ENCODE measurements at places on chromosomes 2 and 18. TPM values are rescaled to one million over a fixed set of nuclear protein-coding genes. Genes with fewer than 3 reads are reported as not detected.
A peak's percentile ranks its signal among the peaks of the same experiment; 100 is the strongest.

Gene AFF3
- 15.2 TPM for total RNA-seq

DNA sequence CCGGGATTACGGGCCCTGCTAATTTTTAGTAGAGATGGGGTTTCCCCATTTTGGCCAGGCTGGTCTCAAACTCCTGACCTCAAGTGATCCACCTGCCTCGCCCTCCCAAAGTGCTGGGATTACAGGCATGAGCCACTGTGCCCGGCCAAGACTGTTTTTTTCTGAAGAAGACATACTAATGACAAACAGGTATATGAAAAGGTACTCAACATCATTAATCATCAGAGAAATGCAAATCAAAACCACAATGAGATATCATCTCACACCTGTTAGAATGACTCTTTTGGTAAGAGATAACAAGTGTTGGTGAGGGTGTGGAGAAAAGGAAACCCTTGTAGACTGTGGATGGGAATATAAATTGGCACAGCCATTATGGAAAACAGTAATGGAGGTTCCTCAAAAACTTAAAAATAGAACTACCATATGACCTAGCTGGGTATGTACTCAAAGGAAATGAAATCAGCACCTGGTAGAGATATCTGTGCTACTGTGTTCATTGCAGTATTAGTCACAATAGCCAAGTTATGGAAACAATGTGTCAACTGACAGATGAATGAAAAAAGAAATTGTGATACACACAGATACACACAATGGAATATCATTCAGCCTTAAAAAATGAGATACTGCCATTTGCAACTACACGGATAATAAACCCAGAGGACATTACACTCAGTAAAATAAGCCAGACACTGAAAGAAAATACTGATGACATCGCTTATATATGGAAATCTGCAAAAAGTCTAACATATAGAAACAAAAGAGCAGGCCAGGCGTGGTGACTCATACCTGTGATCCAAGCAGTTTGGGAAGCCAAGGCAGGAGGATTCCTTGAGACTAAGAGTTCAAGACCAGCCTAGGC is 20.8 kb downstream of the SOS1 start:
- DNase-seq = no peak

Gene ALKAL2
- 11.2 TPM for total RNA-seq

Gene ICOS
- 1.5 TPM for total RNA-seq

DNA sequence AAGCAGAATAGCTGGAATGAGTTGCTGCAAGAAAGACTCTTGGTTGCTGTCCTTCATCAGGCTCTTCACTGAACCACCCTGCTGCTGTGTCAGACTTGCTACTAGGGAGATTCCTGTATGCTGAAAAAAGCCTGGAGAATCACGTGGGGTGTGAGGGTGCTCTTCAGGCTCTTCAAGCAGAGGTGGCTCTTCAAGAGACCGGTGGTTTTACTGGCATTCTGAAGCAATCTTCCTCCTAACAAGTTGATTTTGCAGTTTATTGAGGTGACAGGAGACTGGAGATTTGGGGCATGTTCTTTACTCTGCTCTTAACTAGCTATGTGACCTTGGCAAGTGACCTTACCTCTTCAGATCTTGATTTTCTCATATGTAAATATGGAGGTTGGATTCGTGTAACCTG is 14.1 kb downstream of the TMEM178A start:
- DNase-seq = no peak

GRCh38 chr18:26335156-26335555 is 108.9 kb downstream of the TAF4B start:
- DNase-seq = no peak

- DNase-seq = peak; percentile 90
These were observed 152.1 kb downstream of the PXDN start for GRCh38 chr2:1591978-1592907.

Gene CRYGC
- not detected for total RNA-seq

Gene LINC00305
- total RNA-seq = not detected

Gene GPBAR1
- 1.1 TPM for total RNA-seq

Gene ACADL
- total RNA-seq = 6.6 TPM

DNA sequence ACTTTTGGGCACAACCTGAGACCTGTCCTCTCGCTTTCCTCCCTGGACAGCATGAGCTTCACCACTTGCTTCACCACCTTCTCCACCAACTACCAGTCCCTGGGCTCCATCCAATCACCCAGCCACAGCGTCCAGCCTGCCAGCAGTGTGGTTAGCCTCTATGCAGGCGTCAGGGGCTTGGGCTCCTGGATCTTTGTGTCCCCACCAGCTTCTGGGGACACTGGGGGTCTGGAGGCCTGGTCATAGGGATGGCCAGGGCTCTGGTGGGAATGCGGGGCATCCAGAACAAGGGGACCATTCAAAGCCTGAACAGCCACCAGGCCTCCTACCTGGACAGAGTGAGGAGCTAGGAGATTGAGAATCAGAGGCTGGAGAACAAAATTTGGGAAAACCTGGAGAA is 44.2 kb upstream of the SLC4A10 start:
- no peak for DNase-seq

GRCh38 chr2:233824373-233824772 is 30.0 kb downstream of the HJURP start:
- DNase-seq = no peak

DNA sequence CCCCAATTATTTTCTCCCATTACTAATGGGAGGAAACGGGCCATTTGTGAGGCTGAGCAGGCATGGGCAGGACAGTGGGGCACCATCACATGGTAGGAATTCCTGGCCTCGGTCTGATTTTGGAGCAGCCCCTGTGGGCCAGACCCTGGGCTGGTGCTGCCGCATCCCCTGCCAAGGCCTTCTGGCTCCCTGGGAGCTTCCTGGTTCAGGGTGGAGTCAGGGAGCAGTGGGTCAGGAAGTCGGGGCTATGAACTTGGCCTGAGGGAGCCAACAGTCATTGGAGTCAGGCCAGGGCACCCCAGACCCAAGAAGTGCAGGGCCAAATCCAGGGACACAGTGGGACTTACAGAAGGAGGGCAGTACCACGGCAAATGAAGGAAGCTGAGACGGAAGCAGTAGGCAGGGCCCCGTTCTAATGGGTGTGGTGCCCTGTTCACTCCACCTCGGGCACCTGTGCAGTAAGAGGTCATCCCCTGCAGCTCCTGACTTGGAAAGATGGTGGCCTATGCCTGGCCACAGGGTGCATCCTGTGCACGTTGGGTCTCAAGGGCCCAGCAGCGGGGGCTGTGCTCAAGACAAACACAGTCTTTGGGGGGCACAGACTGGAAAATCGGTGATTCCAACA is 328.1 kb downstream of the SMAD2 start:
- DNase-seq = no peak

Gene LIPG
- total RNA-seq = 3.5 TPM

GRCh38 chr18:35616664-35617423 is 35.3 kb downstream of the GALNT1 start:
- peak; percentile 77 for DNase-seq

- DNase-seq = peak; percentile 93
These were observed 15.1 kb downstream of the SH2D6 start for GRCh38 chr2:85433511-85434089.

DNA sequence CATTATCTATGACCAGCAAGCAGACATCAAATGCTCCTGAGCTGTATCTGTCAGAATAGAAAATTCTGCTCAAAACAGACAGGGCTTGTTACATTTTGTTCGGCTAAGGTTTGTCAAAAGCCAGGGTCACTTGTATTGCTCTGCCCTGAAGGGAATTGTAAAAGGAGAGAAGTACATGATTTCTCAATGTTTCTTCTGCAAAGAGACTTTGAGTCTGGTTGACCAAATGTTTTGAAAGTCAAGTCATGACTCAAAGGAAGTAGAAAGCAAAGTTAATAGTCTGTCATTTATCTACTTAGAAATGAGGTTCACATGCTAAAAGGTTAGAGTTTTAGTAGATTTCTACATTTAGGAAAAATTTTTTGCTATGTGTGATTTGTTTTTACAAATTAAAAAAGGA is 1624.1 kb upstream of the ZEB2 start:
- no peak for DNase-seq

DNA sequence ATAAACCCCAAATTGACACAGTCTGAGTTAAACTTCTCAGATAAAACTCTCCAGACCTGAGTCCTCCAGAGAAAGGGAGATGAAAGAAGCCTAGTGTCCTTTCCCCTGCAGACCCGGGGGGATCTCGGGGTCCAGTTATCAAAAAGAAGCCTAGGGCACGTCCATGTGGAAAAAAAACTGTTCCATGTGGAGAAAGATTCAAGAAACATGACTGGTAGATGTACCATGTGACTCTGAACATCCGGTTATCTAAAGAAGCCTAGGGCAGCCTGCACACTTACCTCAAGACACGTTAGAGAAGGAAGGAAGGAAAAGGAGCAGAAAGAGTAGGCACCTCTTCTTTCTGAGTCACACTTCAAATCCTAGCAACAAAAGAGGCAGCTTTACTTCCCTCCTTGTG is 421.0 kb downstream of the LRATD1 start:
- DNase-seq = no peak

GRCh38 chr18:47689371-47689770 is 241.1 kb downstream of the SMAD2 start:
- no peak for DNase-seq

- DNase-seq = peak; percentile 72
These were observed 244.9 kb downstream of the LOXHD1 start for GRCh38 chr18:46411867-46412690.
